Activated CD8-positive, alpha-beta T cell treated with anti-CD3 and anti-CD28 coated beads, Interleukin-2, amount 10 ng/mL, durations not matched to agents 7 days and 5 days (primary cell): ENCODE measurements at places on chromosomes 13 and 19. TPM values are rescaled to one million over a fixed set of nuclear protein-coding genes. Genes with fewer than 3 reads are reported as not detected.

KLK5 gene
- total RNA-seq, result not detected

NCR1 gene
- total RNA-seq, result 0.26 TPM

DNA sequence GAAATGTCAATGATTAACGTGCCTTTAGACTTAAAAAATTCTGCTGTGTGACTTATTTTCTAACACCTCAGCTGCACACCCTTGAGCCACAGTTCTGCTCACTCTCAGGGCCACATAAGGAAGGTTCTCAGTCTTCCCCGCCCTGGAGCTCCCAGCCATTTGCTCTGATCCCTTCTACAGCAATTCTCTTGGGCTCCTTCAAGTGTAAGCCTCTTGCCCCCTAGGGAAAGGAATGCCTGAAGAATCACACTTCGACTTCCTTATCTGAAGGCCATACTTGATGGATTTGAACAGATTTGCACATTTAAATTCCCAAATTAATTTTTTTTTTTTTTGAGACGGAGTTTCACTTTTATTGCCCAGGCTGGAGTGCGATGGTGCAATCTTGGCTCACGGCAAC, 44.2 kb downstream of the RASA3 start:
- H3K36me3 ChIP-seq, result peaks cover 24% of the 10 kb centered on the region
- no peaks in the 10 kb centered on the region for H3K27me3 ChIP-seq
- no peak overlapping the region for H3K4me3 ChIP-seq
- DNase-seq, result no peak
- no peak overlapping the region for H3K27ac ChIP-seq

TPP2 gene
- 77.8 TPM for total RNA-seq

DNA sequence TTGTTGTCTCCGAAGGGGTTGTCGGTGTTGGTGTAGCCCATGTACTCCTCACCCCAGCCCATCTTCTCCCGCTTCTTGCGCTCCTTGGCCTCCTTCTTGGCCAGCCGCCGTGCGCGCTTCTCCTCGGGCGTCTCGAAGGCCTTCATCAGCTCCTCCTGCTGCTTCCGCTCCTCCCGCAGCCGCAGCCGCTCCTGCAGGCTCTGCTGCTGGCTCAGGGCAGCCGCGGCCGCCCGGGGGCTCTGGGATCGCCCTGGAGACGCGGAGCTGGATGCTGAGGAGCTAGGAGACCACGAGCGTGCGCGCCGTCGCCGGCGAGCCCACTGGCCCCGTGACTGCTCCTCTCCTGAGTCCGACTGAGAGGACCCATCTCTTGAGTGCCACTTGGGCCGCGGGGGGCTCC, 2.9 kb downstream of the CACTIN start:
- no peak overlapping the region for H3K27ac ChIP-seq
- no peaks in the 10 kb centered on the region for H3K27me3 ChIP-seq
- peaks cover 8% of the 10 kb centered on the region for H3K36me3 ChIP-seq
- H3K4me1 ChIP-seq, result peaks cover 32% of the 10 kb centered on the region

DNA sequence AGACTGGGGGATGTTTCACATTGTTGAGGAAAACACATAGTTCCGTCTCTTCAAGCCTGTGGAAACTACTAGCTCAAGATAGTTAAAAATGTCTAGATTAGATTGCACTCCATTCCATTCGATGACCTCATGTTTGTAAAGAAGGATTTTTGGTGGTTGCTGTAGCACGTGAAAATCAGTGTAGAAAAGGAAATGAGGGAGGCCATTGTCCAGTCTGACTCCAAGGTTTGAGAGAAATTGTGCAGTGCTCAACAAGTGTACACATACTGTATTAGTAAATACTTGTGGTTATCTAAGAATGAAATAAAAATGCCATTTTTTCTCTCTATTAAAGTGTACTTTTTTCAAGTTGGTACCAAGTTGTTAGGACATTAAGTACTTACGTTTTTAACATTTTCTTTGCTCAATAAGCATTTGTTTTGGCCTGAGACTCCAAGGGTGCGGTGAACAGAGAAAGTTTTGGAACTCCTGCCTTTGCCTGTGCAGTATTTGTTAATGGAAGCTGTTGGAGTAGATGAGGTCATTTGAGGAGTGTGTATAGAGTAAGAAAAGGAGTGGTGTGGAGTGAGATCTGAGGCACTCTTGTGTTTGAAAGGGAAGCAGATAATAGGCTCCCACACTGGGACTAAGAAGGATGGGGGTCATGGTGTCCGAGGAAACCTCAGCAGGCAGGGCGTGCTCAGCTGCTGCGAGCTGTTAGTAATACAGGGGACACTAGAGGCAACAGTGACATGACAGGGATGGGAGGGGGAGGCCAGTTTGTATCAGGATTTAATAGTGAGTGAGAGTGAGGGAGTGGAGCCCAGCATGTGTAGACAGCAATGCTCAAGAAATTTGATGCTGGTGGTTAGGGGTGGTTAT, 4.4 kb downstream of the WASF3 start:
- H3K27me3 ChIP-seq, result peaks cover 23% of the 10 kb centered on the region
- H3K27ac ChIP-seq, result no peak overlapping the region
- H3K36me3 ChIP-seq, result no peaks in the 10 kb centered on the region
- no peak overlapping the region for H3K4me3 ChIP-seq
- DNase-seq, result no peak

- no peaks in the 10 kb centered on the region for H3K36me3 ChIP-seq
- no peak overlapping the region for H3K27ac ChIP-seq
- no peak for DNase-seq
- no peak overlapping the region for H3K4me3 ChIP-seq
- no peaks in the 10 kb centered on the region for H3K4me1 ChIP-seq
Observed at GRCh38 chr13:61277586-61278276, 137.9 kb downstream of the PCDH20 start.

DNA sequence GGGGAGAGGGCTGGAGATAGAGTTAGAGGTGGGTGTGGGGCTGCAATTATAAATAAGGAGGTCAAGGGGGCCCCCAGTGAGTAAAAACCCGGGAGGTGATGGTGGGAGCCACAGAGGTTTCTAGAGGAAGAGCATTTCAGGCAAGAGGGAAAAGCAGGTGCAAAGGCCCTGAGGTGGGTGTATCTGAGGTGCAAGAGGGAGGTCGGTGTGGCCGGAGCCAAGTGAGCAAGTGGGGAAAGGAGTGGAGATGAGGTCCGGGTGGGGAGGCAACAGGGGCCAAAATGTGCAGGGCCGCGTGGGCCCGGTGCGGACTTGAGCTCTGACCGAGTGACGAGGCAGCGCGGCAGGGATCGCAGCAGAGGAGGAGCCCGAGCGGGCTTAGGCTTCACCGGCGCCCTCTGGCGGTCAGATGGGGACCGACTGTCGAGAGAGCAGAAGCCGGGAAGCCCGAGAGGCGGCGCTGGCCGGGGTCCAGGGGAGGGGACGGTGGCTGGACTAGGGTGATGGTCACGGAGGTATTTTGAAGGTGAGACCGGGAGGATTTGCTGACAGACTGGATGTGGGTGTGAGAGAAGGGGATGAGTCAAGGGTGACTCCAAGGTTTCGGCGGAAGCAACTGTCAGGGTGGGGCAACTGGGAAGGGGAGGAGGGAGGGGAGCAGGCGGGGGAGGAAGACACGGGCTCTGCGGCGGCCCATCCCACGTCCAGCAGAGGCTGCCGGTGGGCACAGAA, 17.7 kb upstream of the SPACA4 start:
- H3K27me3 ChIP-seq, result no peaks in the 10 kb centered on the region
- DNase-seq, result peak; percentile 92
- peak overlapping the region; percentile 77 for H3K4me3 ChIP-seq
- H3K4me1 ChIP-seq, result peaks cover 27% of the 10 kb centered on the region

DNA sequence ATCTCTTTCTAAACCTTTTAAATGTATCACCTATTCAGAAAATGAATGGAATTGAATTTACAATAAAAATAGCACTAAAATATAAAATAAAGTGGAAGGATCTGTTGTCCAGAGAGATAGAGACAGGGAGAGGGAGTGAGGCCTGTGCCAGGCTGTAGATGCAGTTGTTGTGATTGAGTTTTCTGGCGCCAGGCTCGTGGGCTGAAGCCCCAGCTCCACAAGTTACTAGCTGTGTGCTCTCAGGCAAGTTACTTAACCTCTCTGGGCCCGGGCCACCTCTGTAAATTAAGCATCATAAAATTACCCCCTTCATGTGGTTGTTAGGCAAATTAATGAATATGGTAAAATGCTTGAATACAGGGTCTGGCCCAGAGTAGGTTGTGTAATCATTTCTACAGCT, 52.3 kb upstream of the USP29 start:
- H3K27ac ChIP-seq, result no peak overlapping the region
- H3K27me3 ChIP-seq, result no peaks in the 10 kb centered on the region
- no peaks in the 10 kb centered on the region for H3K4me1 ChIP-seq
- no peak overlapping the region for H3K4me3 ChIP-seq

ARL11 gene
- 1.9 TPM for total RNA-seq

SMAD9 gene
- total RNA-seq, result not detected

DNA sequence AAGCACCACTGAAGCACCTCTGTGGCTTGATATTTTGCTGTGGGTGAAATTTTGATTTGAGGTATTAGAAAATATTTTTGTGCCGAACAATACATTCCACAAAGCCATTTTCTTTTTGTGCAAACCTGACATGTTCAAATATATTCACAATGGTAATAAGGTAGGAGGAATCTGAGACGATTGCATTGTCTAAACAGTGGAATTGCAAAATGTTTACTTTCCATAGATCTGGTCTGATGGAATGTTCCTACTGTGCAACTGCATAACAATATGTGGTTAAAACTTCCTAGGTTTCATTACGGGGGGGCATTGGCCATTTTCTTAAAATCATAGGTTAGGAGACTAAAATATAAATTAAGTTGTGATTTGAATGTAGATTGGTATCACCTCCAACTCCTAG, 42.7 kb upstream of the AKAP11 start:
- H3K27me3 ChIP-seq, result no peaks in the 10 kb centered on the region
- no peak for DNase-seq
- no peak overlapping the region for H3K4me3 ChIP-seq
- H3K36me3 ChIP-seq, result peaks cover 24% of the 10 kb centered on the region
- no peak overlapping the region for H3K27ac ChIP-seq
- H3K4me1 ChIP-seq, result peaks cover 2% of the 10 kb centered on the region

- DNase-seq, result no peak
- H3K4me1 ChIP-seq, result peaks cover 20% of the 10 kb centered on the region
- no peaks in the 10 kb centered on the region for H3K27me3 ChIP-seq
- H3K4me3 ChIP-seq, result no peak overlapping the region
- H3K36me3 ChIP-seq, result peaks cover 9% of the 10 kb centered on the region
Observed at GRCh38 chr13:97231829-97232196, 9.7 kb downstream of the MBNL2 start.

OR10H1 gene
- total RNA-seq, result not detected

CLIP3 gene
- total RNA-seq, result 0.74 TPM

DNA sequence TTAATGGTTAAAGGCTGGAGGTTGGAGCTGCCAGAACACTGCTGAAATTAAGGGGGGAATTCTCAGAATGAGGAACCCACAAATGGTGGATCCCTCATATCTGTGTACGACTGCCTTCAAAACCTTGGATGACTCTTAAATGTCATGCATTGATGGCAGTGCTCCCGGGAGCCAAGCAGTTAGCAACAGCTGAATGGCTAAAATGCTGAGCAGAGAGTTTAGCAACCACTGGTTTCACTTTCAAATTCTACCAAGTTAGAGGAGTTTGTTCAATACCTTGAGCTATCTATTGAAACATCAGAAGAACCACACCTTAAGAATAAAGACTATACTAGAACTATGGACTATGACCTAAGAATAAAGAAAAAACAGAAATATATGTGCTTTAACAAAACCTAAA, 41.4 kb downstream of the UQCRFS1 start:
- no peaks in the 10 kb centered on the region for H3K36me3 ChIP-seq
- peaks cover 4% of the 10 kb centered on the region for H3K27me3 ChIP-seq
- H3K4me1 ChIP-seq, result peaks cover 10% of the 10 kb centered on the region
- H3K4me3 ChIP-seq, result no peak overlapping the region
- no peak overlapping the region for H3K27ac ChIP-seq

ZNF726 gene
- total RNA-seq, result 16.7 TPM

GRCh38 chr13:40694426-40694825, 28.0 kb upstream of the FOXO1 start:
- DNase-seq, result no peak
- H3K27me3 ChIP-seq, result no peaks in the 10 kb centered on the region
- no peak overlapping the region for H3K27ac ChIP-seq
- H3K36me3 ChIP-seq, result no peaks in the 10 kb centered on the region
- H3K4me1 ChIP-seq, result no peaks in the 10 kb centered on the region

DNA sequence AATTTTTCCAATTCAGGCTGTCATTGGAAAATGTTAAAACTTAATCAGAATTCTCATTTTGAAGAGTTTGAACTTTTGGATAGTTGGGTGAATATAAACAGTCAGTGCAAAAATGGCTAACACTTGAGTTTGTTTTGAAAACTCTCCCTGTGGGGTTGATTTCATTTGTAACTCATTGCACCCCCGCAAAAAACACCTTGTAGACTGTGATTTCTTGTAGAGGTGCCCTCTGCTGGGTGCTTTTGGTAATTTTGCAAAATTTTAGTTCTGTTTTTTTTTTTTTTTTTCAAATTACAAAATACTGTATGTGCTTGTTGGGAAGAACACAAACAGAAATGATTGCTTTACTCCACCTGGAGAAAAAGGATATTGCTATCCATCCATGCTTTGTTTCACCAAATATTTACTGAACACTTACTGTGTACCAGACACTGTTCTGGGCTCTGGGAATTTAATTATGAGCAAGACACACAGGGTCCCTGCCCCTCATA, 28.2 kb upstream of the GPI start:
- peak; percentile 70 for DNase-seq
- peaks cover 3% of the 10 kb centered on the region for H3K4me1 ChIP-seq
- H3K27ac ChIP-seq, result no peak overlapping the region
- H3K36me3 ChIP-seq, result peaks cover 13% of the 10 kb centered on the region

ICAM1 gene
- 11.1 TPM for total RNA-seq

DNA sequence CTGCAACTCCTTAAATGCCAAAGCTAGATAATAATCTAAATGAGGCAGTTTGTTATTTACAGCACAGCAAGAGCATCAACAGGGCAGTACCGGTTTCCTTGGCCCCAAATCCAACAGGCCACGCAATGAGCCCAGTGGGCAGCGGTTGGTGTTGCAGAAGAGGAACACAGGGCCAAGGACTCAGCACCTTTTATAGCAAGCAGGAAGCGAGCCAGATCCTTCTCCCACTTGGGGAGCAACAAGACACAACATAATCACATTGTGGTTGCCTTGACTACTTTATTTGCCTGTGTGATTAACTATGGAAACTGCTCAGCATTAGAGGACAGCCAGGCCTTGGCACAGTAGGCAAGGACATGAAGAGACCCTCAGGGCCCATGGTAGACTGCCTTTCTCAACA, 67.1 kb upstream of the HTR2A start:
- no peaks in the 10 kb centered on the region for H3K36me3 ChIP-seq
- peaks cover 2% of the 10 kb centered on the region for H3K4me1 ChIP-seq
- no peak for DNase-seq

GRCh38 chr19:12484011-12484370, 625 bp downstream of the ZNF709 start:
- H3K4me1 ChIP-seq, result peaks cover 29% of the 10 kb centered on the region
- no peaks in the 10 kb centered on the region for H3K27me3 ChIP-seq
- peak overlapping the region; percentile 21 for H3K27ac ChIP-seq
- peaks cover 4% of the 10 kb centered on the region for H3K36me3 ChIP-seq

DNA sequence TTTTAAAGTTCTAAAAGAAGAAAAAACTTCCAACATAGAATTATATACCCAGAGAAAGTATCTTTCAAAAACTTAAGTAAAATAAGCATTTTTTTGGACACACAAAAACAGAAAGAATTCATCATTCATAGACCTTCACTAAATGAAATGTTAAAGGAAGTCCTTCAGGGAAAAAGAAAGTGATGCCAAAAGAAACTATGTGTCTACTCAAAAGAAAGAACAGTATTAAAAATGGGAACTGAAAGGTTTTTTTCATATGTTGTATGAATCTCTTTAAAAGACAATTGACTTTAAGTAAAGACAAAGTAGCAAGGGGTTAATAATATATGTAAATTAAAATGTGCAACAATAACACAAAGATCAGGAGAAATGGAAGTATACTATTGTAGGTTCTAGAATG, 96.5 kb downstream of the DHRS12 start:
- peaks cover 12% of the 10 kb centered on the region for H3K36me3 ChIP-seq
- no peak overlapping the region for H3K27ac ChIP-seq
- no peak overlapping the region for H3K4me3 ChIP-seq
- no peaks in the 10 kb centered on the region for H3K27me3 ChIP-seq
- H3K4me1 ChIP-seq, result no peaks in the 10 kb centered on the region
- DNase-seq, result no peak
